Activated CD4-positive, alpha-beta memory T cell treated with anti-CD3 and anti-CD28 coated beads for 36 hours (primary cell): ENCODE measurements at places on chromosomes 2 and 18.

DNA sequence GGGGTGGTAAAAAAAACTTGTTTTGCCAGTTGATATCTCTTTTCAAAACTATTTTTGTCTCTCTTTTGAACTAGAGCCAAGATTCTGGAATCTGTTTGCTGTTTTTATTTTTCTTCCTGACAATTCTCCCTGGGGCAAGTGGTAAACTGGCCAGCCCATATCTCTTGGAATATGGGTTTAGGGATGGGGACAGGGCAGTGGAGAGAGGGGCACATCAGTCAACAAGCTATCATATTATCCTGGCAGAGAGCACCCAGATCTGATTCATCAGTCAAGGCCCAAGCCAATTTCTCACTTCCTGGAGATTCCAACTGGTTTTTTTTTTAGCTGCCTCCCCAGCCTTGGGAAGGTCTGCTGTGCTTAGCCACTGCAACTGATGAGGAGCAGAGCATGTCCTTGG, 52.3 kb downstream of the ARHGAP28 start:
- DNase-seq, result no peak
- no peaks in the 10 kb centered on the region for H3K36me3 ChIP-seq
- H3K27me3 ChIP-seq, result no peaks in the 10 kb centered on the region
- no peak overlapping the region for H3K4me3 ChIP-seq
- H3K4me1 ChIP-seq, result no peaks in the 10 kb centered on the region

- DNase-seq, result no peak
- no peaks in the 10 kb centered on the region for H3K4me1 ChIP-seq
- H3K4me3 ChIP-seq, result no peak overlapping the region
- H3K27ac ChIP-seq, result no peak overlapping the region
Observed at GRCh38 chr2:80437959-80438358, 133.4 kb upstream of the LRRTM1 start.

GRCh38 chr18:76610933-76611749, 116.1 kb upstream of the ZNF516 start:
- H3K4me3 ChIP-seq, result no peak overlapping the region
- no peak for DNase-seq
- H3K4me1 ChIP-seq, result no peaks in the 10 kb centered on the region
- H3K36me3 ChIP-seq, result no peaks in the 10 kb centered on the region

- H3K27me3 ChIP-seq, result no peaks in the 10 kb centered on the region
- no peaks in the 10 kb centered on the region for H3K36me3 ChIP-seq
- DNase-seq, result no peak
- H3K4me1 ChIP-seq, result no peaks in the 10 kb centered on the region
- no peak overlapping the region for H3K27ac ChIP-seq
Observed at GRCh38 chr2:198654646-198655045, 803.1 kb downstream of the SATB2 start.

GRCh38 chr2:217956586-217957457, 46.0 kb downstream of the TNS1 start:
- H3K27me3 ChIP-seq, result peaks cover 8% of the 10 kb centered on the region
- no peak for DNase-seq
- H3K4me3 ChIP-seq, result no peak overlapping the region
- H3K27ac ChIP-seq, result no peak overlapping the region
- no peaks in the 10 kb centered on the region for H3K36me3 ChIP-seq
- H3K4me1 ChIP-seq, result no peaks in the 10 kb centered on the region

DNA sequence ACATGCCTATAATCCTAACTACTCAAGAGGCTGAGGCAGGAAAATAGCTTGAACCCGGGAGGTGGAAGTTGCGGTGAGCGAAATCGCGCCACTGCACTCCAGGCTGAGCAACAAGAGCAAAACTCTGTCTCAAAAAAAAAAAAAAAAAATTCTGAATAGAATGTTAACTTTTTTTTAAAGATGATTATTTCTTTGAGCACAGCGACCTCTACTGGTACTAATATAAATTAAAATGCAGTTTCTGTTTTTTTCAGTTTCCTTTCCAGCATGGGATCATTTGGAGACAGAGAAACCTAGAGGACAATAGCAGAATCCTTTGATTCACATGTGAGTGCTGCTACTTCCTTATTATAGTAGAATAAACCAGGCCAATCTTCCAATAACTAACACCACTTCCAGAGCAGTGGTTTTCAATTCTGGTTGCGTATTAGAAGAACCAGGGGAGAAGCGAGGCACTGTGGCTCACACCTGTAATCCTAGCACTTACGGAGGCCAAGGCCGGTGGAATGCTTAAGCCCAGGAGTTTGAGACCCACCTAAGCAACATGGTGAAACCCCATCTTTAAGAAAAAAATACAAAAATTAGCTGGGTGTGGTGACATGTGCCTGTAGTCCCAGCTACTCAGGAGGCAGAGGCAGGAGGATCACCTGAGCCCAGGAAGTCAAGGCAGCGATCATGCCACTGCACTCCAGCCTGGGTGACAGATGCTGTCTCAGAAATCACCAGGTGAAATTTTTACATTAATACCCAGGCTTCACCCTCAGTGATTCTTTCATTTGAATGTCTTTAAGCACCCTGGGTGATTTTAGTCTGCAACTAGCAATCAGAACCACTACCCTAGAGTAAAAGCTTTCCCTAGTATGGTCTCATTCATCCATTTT, 10.1 kb downstream of the SRSF7 start:
- H3K27me3 ChIP-seq, result no peaks in the 10 kb centered on the region
- no peak overlapping the region for H3K4me3 ChIP-seq
- peaks cover 66% of the 10 kb centered on the region for H3K4me1 ChIP-seq
- peak overlapping the region; percentile 61 for H3K27ac ChIP-seq

DNA sequence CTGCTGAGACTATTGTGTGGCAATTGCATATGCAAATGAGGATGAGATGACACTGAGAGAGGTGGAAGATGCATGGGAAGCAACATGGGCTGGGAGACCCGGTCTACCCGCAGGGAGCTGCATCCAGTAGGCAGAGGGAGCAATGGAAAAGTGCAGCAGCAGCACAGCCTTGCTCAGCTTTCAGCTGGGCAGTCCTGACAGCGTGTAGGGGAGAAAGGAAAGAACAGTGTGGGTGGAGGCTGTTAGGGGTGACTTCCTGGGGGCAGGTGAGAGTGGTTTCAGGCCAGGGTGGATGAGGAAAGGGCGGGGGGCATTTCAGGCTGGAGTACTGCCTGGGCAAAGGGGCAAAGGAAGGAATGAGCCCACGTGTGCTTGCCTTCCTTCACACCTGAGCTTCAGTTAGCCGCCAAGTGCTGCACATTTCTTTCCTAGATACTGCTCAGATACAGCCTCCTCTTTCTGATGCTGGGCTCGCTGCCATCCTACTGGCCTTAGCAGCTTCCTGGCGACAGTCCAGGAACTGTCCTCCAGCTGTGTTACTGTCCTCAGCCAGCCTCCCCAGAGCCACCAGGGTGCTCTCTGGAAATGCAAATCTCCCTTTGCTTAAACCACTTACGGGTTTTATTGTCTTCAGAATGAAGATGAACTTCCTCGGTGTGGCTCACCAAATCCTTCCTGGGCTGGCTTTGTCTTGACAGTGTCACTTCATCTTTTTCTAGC, 276.3 kb downstream of the TSN start:
- H3K36me3 ChIP-seq, result no peaks in the 10 kb centered on the region
- no peaks in the 10 kb centered on the region for H3K4me1 ChIP-seq
- no peak overlapping the region for H3K27ac ChIP-seq
- no peak overlapping the region for H3K4me3 ChIP-seq

DNA sequence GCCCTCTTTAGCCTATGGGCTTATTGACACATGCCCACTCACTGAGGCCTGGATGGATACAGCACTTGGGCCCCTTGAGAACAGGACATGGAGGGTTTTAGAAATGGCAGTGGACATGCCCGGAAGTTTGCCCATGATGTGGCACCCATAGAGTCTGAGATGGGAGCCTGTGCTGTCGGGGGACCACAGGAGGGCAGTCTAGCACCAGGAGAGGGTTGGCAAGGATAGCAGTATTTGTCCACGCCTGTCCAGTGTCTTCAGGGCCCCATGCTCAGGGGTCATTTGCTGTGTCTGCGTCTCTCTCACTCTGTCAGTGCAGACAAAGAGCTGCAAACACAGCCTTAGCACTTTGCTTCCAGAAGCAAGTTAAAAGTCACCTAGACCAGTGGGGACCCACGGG, 48.7 kb downstream of the IL1RL2 start:
- H3K27ac ChIP-seq, result peak overlapping the region; percentile 61
- no peak overlapping the region for H3K4me3 ChIP-seq
- H3K4me1 ChIP-seq, result peaks cover 58% of the 10 kb centered on the region
- peak; percentile 56 for DNase-seq
- peaks cover 14% of the 10 kb centered on the region for H3K36me3 ChIP-seq

- no peak overlapping the region for H3K27ac ChIP-seq
- H3K27me3 ChIP-seq, result no peaks in the 10 kb centered on the region
- no peaks in the 10 kb centered on the region for H3K36me3 ChIP-seq
- DNase-seq, result no peak
- no peaks in the 10 kb centered on the region for H3K4me1 ChIP-seq
- no peak overlapping the region for H3K4me3 ChIP-seq
Observed at GRCh38 chr2:142862847-142863246, 14.6 kb upstream of the KYNU start.

DNA sequence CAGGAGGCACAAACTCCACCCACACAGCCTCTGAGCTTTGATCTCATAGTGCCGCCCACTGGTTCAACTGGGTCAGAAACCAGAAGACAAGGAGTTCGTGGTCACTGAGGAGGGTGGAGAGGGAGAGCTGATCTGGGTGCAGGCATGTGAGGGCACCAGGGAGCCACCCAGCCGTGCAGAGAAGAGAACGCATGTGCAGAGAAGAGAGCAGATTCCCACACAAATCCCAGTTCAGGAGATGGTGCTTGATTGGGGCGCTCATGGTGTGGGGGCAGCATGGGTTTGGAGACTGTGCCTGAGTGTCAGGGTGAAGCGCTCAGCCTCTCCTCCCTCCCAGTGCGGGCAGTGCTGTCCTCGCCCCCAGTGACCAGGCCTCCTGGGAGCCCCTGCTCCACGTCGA, 375.2 kb upstream of the MYT1L start:
- H3K27ac ChIP-seq, result no peak overlapping the region
- no peaks in the 10 kb centered on the region for H3K36me3 ChIP-seq
- H3K4me1 ChIP-seq, result peaks cover 1% of the 10 kb centered on the region
- no peak for DNase-seq
- no peak overlapping the region for H3K4me3 ChIP-seq
